ENCODE measurements at places on chromosomes 3 and 15.

DNA sequence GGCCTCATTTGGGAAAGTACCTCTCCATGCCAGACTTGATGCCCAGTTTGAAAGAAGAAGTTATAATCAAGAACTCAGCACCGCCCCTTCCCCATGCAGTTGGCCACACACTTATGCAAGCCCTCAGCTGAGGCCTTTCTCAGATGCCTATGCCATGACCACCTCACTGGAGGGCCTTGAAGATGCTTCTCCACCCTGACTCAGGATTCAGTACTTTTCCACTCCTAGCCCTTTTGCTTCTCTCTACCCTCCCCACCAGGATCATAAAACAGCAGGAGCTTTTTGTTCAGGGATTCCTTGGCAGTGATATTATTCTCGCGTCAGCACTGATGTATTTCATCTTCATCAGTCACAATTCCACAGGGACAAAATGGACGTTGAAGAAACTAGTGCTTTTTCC, 313.5 kb downstream of the PYDC2 start:
- DNase-seq = no peak

GRCh38 chr3:42639192-42639591, 14.3 kb upstream of the ZBTB47 start:
- no peak for DNase-seq

- no peak for DNase-seq
These were observed 24.1 kb downstream of the CTDSPL start for GRCh38 chr3:37885814-37886213.

- no peak for DNase-seq
These were observed 90.0 kb downstream of the FAM43A start for GRCh38 chr3:194775731-194776130.

GRCh38 chr3:177221744-177222143, 24.5 kb upstream of the TBL1XR1 start:
- DNase-seq = no peak

DNA sequence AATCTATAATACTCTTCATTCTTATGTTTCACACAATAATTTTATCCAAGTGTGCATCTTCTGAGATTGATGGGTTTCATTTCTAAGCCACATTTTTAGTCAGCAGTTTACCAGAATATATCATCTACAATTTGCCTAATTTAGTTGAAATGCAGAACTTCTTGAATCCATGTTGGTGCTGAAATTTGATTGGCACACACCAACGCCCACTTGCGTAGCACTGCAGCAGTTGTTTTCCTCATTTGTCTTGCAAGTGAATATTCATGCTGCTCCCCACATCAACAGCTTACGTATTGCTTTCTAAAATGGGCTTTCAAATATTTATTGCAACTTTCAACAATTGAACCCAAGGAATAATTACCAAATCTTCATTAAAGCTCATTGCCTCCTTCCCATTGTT, 87.8 kb upstream of the CTDSPL start:
- no peak for DNase-seq

- no peak for DNase-seq
These were observed 364.0 kb upstream of the RBMS3 start for GRCh38 chr3:28916713-28917499.

- peak; percentile 39 for DNase-seq
These were observed 731 bp downstream of the ZNF710 start for GRCh38 chr15:90001683-90002427.

DNA sequence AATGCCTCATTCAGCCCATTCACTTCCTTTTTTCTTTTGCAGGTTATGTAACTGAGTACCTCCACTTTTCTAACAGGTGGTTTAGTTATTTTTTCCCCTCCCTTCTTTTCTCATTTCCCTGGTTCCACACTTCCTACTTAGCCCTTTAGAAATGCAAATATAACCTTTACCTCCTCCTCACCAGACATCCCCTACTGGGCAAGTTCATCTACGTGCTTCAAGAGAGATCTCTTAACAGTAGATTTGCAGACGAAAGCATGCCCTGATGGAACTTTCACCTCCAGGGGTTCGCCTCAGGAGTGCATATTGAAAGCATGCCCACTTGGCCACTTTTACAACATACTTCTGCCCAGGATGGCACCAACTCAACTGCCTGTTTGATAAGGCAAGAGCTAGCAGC, 314.1 kb upstream of the LRRC3B start:
- DNase-seq = no peak

GRCh38 chr3:112635674-112636073, 5.3 kb downstream of the CCDC80 start:
- no peak for DNase-seq

- DNase-seq = no peak
These were observed 697.1 kb upstream of the ARPP21 start for GRCh38 chr3:34942256-34942655.

DNA sequence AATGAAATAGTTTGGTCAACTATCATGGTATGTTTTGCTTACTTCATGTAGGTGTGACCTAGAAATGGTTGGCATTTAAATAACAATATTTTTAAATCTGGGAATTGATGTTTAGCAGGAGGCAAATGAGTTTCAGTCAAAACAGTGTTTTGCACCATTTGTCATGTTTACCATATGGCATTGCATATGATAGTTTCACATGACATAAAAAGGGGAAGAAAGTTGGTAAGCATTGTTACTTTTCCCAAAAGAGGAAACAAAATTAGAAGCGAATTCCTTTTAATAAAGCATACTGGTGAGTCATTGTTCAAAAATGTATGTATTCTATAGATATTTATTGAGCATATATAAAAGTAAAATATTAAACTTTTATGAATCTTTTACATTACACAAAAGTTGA, 2.3 kb downstream of the RNF13 start:
- DNase-seq = no peak

GRCh38 chr3:141913150-141913811, 36.8 kb downstream of the ATP1B3 start:
- DNase-seq = no peak

GRCh38 chr15:34782901-34783300, 12.4 kb downstream of the ACTC1 start:
- no peak for DNase-seq

GRCh38 chr3:180179562-180179961, 142.8 kb upstream of the PEX5L start:
- DNase-seq = no peak

DNA sequence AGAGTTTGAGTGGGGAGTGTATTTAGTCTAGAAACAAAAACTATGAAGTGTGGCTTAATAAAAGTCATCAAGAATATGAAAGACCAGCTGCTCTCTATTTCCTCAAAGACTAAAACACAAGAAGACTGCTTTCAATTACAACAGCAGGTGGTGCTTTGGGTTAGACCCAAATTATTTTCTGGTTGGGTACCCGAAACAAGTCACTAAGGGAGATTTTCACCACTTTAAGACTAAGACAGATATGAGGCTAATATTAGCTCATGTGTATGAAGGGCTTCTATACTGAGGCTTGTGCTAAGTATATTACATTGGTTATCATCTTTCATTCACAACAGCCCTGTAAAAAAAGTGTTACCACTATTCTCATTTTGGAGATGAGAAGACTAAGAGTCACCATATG, 43.1 kb downstream of the COL8A1 start:
- no peak for DNase-seq

DNA sequence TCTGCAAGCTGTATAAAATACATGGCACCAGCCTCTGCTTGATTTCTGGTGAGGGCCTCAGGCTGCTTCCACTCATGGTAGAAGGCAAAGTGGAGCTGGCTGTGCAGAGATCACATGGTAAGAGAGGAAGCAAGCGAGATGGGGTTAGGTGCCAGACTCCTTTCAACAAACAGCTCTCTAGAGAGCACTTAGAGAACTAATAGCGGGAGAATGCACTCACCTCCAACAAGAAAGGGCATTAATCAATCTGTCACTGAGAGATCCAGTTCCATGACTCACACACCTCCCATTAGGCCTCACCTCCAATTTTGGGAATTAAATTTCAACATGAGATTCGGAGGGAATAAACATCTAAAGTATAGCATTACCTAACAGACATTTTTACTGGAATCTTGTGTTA, 644.1 kb upstream of the ARRDC4 start:
- no peak for DNase-seq

DNA sequence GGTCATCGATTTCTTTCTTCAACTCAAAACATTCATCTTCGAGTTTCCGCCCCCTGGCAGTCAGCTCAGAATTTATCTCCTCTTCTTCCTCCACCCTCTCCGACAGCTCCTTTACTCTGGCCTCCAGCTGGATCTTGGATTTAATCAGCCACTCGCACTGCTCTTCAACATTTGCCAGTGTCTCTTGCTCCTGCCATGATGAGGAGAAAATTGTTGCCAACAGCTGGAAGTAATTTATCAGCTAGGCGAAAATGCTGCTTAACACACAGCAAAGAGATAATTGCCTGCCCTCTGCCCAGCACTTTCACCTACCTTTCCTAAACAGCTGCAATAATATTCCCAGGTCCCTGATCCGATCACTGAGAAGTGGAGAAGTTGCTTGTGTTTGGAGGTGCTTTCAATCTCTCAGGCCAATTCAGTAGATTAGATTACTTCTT, 69.3 kb downstream of the MYH15 start:
- DNase-seq = no peak

DNA sequence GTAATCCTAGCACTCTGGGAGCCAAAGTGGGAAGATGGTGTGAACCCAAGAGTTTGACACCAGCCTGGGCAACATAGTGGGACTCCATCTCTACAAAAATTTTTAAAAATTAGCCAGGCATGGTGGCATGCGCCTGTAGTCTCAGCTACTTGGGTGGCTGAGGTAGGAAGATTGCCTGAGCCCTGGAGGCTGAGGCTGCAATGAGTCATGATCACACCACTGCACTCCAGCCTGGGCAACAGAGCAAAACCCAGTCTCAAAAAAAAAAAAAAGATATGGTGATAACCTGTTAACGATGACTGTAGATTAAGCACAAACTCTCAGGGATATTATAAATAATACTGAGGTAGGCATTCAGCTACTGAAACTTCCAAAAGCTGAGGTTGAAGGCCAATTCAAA, 107.5 kb downstream of the SLC49A4 start:
- DNase-seq = no peak

- DNase-seq = no peak
These were observed 55.7 kb downstream of the SYNPR start for GRCh38 chr3:63333815-63334214.

- DNase-seq = no peak
These were observed 98.5 kb downstream of the FRMD5 start for GRCh38 chr15:44096596-44096995.

DNA sequence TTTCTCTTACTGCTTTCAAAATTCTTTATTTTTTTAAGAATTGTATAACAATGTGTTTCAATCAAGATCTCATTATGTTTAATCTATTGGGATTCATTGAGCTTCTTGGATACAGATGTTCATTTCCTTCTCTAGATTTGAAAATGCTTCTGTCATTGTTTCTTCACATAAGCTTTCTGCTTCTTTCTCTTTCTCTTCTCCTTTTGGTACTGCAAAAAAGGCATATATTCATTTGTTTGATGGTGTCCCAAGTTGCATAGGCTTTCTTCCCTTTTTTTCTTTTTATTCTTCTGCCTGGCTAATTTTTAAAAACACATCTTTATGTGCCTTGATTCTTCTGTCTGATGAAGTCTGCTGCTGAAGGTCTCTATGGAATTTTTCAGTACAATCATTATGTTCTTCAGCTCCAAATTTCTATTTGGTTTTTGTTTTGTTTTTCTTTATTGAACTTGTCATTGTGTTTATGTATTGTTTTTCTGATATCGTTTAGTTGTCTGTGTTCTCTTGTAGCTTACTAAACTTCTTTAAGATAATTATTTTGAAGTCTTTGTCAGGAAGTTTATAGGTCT, 88.9 kb downstream of the DTWD1 start:
- DNase-seq = no peak

DNA sequence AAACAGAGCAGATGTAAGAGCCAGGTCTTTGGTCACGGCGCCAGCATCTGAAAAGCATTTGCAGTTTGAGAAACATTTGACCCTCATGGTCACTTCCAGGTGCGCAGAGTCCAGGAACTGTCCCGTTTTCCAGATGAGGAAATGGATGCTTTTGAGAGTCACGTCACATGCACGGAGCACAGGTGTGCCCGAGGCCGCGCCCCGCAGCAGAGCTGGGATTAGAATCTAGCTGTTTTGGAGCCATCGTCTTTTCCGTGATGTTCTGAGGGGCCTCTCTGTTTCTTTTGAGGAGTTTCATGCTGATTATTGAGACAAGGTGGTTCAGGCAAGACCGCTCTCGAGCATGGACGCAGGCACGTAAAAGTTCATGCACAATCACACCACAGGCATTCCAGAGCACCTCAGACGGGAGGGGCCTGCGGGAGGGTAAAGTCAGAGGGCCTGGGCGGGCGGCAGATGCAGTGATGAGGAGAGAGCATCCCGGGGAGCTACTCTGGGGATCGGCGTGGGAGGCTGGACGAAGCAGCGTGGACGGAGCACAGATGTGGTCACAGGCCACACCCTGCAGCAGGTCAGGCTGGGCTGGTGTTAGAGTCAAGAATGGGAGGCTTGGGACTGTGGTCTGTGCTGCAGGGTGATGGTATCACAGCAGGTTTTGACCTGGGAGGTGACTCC, 139.2 kb upstream of the MEF2A start:
- DNase-seq = no peak

DNA sequence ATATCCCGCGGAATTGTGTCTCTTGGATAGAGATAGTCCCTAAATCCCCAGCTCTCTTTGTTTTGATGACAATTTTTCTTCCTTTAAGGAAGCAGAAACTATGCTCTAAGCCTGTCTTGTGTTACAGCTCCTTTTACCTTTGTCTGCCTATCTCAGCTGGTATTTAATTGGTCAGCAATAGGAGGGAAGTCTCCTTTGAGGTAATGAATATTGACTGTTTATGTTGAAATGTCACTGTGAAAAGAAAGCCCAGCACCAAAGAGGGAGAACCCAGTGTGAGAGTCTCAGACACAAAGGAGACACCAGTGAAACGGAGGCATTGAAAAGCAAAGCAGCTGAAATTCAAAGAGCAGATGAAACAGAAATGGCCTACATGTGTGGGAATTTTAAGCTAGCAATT, 372.6 kb downstream of the NR2F2 start:
- no peak for DNase-seq

DNA sequence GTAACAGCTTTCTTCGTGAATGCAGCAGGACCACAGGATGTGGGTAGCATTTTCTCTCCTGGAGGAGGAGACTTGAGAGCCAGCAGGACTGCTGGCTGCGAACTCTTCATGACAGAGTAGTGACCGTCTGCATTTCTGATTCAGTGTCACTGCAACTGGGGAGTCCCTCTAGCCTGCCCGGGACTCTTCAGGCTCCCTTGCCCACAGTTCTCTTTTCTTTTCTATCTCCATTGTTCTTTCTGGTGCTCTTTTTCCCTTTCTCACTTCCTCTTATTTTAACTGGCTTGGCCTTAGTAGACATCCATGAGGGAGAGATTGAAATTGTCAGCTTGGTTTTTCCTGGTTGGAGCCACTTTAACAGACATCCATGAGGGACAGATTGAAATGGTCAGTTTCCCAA, 49.9 kb upstream of the P2RY1 start:
- no peak for DNase-seq

- no peak for DNase-seq
These were observed 353.9 kb upstream of the THBS1 start for GRCh38 chr15:39227001-39227400.

- DNase-seq = no peak
These were observed 121.2 kb downstream of the DCLK3 start for GRCh38 chr3:36643192-36643591.
